ENCODE measurements at places on chromosomes 2 and 18.

GRCh38 chr18:68427951-68428401, 286.9 kb downstream of the TMX3 start:
- DNase-seq = no peak

- no peak for DNase-seq
Observed at GRCh38 chr2:223643309-223643708, 41.1 kb upstream of the SCG2 start.

- no peak for DNase-seq
Observed at GRCh38 chr18:70576276-70577022, 287.6 kb downstream of the SOCS6 start.

- no peak for DNase-seq
Observed at GRCh38 chr18:58098706-58099105, 54.7 kb downstream of the NEDD4L start.

DNA sequence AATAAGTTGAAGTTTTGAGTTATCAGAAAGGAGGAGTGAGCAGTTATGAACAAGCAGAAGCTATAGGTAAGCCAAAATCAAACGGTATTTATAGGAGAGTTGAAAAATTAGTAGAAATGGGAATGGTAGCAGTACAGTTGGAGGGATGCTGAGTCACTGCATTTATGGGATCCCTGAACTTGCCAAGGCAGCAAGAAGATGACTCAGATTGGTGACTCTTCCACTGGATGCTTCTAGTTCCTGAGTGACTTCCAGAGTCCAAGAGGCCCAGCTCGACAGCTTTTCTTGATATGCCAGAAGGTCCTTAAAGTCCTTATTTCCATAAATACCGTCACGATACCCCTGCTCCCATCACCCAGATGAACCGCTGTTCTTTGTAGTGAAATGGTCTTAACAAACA, 31.1 kb upstream of the ACTR3 start:
- DNase-seq = no peak

GRCh38 chr2:11366326-11366741, 21.9 kb upstream of the ROCK2 start:
- no peak for DNase-seq

- no peak for DNase-seq
Observed at GRCh38 chr18:78601349-78601748, 378.3 kb upstream of the SALL3 start.

DNA sequence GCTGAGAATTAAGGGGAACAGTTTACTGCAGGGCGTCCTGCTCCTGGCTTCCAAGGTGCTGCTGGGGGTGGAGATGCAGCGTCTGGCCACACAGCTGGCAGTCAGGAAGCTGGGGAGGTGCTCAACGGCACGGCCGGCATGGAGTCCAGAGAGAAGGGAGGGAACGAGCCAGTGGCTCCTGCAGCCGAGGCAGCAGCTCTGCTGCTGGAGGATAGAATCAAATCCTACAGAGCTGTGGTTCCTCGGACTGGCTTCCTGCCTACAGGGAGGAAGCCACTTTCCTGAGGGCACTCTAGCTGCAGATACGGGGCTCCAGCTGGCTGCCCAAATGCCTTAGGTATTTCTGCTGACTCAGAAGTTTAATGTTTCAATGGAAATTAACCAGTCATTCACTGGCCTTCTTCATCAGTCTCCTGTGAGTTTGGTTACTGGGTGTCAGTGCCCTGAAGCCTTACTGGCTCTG, 266.3 kb downstream of the TWIST2 start:
- DNase-seq = peak; percentile 75

DNA sequence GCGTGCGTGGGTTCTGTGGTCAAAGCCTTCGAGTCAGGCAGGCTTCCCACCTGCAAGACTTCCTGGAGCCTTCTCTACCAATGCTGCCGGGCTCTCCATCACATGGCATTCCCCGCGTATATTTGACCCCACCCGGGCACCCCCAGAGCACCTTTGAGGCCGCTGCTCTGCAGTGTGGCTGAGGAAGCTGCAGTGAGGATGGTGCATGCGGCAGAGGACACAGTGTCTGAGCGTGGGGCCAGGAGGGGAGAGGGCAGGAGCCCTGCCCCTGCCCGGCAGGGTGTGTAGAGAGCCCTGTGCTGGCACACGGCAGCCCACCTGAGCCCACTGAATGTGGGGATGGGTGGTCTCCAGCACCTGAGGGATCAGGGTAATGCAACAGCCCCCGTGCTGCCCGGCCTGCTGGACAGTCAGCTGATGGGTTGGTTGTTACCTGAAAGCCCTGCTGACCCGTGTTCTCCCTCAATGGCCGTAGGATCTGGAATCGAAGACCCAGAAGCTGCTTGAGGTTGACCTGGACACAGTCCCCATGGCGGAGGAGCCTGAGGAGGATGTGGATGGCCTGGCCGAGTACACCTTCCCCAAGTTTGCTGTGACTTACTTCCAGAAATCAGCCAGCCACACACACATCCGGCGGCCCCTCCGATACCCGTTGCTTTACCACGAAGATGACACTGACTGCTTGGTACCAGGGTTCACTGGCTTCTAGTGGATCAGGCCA, 36.8 kb upstream of the GPR17 start:
- DNase-seq = no peak

DNA sequence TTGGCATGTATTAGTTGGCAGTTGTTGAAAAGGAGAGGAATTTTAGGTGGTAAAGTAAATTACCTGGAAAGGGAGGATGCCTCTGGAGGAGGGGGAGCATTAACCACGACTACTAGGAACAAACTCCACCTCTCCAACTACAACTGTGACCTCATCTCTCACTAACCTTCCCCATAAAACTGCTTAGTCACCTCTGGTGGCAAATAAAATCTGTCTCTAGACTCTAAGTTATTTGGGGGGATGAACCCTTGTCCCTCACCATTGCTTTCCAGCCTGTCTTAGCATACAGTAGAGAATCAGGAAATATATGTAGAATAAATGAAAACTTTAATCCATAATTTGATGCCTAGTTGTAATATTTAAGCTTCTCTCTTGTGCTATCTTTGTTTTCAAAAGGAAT, 27.6 kb upstream of the MYO1B start:
- DNase-seq = no peak

DNA sequence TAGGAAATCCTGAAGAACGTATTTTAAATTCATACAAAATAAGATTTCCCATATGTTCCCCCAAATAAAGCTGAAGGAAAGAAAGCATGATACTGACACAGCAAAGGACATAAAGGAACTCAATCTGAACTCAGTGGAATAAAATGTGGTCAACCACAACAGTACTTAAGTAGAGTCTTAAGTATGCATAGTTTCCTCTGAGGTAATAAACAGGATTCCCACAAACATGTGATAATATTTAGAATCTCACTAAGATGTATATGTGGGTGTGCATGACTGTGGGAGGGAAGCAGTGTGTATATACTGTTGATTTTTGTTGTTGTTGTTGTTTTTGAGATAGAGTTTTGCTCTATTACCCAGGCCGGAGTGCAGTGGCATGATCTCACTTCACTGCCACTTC, 69.3 kb downstream of the NOL10 start:
- no peak for DNase-seq

- no peak for DNase-seq
Observed at GRCh38 chr2:217199255-217199630, 339.4 kb upstream of the TNP1 start.

DNA sequence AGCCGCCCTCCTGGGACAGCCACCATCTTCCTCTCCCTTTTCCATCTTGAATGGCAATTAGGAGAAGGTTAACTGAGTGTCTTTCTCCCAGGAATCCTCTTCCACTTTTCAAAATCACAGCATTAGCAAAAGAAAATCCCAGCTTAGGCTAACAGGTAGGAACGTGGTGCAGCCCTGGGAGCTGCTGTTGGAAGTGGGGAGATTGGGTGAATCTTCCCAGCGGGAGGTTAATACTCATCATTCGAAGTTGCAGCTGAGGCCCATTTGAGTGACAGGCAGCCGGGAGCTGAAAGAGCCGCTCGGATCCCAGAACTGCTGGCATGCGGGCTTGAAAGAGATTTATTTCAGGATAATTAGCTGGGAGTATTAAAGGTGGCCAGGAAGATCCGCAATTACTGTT, 306.0 kb downstream of the BCL11A start:
- DNase-seq = no peak

DNA sequence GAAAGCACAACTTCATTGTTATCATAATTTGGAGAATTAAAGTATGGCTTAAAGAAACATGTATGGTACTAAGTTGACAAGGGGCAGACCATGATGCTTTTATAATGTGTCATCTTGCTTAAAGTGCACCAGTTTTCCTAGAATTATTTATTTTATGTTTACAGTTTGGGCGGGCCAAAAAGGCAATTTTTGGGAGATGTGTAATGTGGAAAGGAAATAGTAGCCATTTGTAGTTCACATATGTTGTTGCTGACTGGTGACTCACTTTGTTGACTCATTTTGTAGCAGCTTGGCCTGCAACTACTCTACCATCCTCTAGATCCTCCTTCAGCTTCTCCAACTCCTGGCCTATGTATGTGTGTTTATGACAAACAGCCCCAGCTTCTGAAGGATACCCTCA, 7.7 kb downstream of the ZSCAN30 start:
- DNase-seq = no peak

DNA sequence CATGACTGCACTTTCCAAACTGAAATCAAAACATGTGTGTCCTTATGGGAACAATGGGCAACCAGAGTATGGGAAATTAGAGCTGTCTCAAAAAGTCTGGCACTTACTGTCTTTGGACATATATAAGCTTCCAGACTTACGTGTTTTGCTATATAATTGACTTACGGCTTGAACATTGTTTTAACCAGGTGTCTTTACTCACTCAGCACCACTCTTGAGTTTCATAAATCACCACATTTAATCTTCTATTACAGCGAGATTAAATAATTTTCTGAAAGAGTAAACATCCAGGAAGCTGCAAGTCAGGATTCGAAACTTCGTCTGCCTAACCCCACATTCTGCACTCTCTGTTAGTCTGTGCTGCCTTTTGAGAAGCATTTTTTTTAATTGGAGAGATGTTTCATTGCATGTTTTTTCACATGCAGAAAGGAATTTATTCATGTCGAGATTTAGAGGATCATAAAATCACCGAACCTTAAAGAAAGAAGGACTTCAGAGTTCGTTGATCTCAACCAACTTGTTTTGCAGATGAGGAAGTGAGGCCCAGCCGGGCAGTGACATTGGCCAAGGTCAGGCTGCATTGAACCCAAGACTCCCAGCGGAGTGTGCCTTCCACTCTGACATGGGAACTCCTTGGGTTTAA, 137.3 kb downstream of the SETBP1 start:
- no peak for DNase-seq

GRCh38 chr2:61109291-61109690, 43.6 kb downstream of the SANBR start:
- DNase-seq = no peak

- no peak for DNase-seq
Observed at GRCh38 chr2:126038861-126039260, 617.1 kb upstream of the GYPC start.

Measured in SK-N-SH (cell line).